Kasumi-1 (cell line): ENCODE measurements at places on chromosomes 2 and 18.

DNA sequence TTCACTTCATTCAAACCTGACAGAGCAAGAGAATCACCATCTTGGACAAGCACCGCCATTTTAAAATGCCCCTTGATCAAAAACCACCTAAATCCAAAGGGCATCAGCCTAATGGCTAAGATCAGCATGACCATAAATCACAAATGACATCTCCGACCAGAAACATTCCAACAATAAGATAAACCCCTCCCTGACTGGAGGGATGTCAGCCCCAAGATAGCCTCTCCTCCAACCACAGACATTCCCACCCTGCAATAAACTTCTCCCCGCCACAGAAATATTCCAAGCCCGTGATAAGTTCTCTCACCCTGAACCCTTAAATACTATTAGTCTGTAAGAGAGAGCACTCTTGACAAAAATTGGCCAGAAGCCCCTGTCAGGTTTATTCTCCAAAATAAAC lies 21.6 kb upstream of the LYPD1 start:
- DNase-seq = no peak

- no peak for DNase-seq
Measured at GRCh38 chr2:133908171-133908570, 339.9 kb upstream of the NCKAP5 start.

DNA sequence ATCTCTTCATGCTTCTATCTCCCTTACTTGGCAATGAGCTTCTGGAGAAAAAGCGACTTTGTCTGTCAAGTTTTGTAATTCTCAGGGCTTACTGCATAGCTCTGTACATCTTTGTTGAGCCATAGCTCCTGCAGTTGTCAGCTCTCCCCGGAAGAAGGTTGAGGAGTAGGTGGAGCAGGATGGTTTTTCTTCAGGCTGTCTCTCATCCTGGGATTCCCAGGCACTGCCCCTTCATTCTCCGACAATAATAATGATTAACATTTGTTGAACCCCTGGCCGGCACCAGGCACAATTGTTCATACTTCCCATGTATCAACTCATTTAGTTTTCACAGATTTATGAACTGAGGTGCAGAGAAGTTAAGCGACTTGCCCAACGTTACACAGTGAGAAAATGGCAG lies 23.5 kb upstream of the RHOB start:
- DNase-seq = no peak

DNA sequence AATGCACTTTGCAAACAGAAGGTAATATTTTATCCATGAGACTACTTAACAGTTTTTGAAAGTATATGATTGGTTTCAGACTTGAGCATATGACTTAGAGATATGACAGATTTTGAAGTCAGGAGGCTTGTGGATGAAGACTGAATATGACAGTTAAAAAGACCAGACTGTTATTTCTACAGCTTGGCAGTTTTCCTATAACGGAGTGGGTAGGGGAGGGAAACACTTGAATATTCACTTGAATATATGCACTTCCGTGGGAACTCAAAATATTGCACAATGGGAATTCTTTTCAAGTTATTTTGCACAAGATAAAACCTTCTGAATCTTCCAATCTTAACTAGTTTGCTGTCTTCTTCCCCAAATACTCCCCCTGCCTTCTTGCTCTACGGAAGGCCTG lies 64.6 kb upstream of the ACKR3 start:
- DNase-seq = no peak

DNA sequence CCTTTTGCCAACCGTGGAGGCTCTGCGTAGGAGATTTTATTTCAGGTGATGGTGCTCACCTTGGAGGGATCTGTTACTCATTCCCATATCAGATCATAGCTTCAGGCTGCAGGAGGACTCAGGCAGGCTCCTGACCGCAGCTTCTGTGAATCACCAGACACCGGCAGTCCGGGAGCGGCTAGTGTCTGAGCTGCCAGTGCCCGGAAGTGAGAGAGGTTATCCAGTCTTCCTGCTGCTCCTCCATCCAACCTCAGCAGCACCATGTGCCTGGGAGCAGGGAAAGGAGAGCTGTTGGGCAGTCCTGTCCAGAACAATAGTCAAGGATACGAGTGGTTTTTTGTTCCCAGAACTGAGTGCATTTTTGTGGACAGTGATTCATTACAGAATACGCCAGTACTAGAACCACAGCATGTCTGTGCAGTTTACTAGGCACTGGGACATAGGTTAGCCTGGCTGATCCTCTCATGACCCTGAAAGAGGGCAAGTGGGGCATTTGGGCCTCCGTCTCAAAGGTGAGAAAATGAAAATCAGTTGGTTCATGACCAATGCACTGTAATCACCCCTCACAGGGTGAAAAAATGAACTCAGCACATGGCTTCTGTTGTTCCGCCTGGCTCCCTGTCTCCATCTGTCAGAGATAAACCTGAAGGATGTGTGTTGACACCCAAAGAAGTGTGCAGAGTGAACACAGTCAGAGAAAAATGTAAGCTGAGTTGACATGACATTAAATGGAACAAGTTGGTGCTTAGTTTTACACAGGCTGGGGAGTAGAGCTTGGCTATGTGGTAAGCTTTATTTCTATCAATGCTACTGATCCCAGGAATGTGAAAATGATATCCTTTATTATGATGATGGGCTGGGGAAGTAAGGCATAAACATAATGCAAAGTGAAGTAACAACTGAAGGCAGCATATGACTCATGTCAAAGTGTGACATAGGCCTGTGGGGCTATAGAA lies 12.2 kb downstream of the FHOD3 start:
- no peak for DNase-seq

GRCh38 chr2:32474381-32474780 lies 117.6 kb downstream of the BIRC6 start:
- DNase-seq = no peak

- no peak for DNase-seq
Measured at GRCh38 chr2:21650569-21650968, 526.8 kb downstream of the TDRD15 start.

GRCh38 chr2:202944816-202945215 lies 32.7 kb downstream of the CARF start:
- DNase-seq = no peak

DNA sequence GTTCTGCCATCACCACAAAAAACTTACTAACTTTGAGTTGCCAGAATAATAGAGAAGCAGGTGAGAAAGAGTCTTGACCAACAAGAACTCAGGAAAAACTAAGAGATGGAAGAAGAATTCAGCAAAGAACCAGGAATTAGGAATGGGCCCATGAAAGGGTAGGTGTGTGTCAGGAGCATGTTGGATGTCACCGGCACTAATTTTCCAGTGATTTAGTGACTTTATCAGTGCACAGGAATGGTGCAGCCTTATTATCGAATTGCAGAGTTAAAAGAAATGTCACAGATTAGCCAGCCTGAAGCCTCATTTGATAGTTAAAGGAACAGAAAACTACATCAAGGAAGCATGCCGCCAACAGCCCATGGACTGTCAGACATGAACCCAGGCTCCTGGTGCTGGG lies 9.0 kb upstream of the BOD1L2 start:
- DNase-seq = no peak

DNA sequence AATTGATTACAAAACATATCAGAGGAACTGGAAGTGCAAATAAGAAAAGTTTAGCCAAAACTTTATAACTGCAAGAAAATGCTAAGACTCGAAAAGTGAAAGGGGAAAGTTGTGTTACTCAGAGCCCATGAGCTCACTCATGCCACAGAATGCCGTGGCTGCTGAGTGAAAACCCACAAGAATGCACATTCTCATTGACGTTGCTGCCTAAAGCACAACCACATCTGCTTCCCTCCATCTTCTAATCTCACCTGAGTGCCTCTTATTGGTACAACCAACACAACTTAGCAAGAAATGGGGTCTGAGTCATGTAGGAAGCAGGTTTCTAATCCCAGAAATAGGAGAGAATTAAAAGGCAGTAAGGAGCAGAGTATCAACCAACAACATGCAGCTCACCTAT lies 259.7 kb downstream of the LNPK start:
- DNase-seq = no peak

- no peak for DNase-seq
Measured at GRCh38 chr2:195343942-195344530, 313.0 kb upstream of the SLC39A10 start.

DNA sequence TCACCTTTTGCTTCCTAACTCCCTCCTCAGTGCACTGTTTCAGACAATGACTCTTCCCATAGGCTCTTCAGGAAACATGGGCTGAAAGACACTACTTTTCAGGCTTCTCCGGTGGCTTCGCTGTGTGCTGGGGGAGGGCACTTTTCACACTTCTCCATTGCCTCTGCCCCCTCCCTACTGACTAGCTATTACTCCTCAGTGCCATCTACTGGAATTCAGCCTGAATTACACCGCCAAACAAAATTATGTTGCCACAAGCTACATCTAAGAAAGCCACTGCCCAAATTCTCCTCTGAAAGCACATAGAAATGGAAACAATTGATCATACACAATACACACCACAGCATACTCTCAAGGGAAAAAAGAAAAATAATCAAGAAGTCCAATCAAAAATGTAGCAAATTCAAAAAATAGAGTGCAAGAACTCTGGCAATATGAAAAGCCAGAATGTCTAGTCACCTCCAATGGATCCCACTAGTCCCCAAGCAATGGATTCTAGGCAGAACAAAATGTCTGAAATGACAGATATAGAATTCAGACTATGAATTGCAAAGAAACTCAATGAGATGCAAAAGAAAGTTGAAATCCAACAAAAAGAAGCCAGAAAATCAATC lies 1139.4 kb upstream of the GYPC start:
- peak; percentile 61 for DNase-seq

GRCh38 chr18:75280427-75281280 lies 70.1 kb downstream of the TSHZ1 start:
- DNase-seq = no peak

DNA sequence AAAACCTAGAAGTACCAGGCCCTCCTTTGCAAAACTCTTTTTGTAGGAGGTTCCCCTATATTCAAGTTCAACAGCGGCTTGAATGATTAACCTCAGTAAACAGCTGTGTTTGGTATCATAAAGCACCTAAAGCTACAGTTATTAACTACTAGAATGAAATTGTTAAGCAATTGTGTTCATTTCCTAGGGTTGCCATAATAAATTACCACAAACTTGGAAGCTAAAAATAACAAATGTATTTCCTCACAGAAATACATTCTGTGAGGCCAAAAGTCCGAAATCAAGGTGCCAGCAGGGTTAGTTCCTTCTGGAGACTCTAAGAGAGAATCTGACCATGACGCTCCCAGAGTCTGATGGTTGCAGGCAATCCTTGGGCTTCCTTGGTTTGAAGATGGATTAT lies 202.1 kb upstream of the ACVR2A start:
- DNase-seq = no peak

DNA sequence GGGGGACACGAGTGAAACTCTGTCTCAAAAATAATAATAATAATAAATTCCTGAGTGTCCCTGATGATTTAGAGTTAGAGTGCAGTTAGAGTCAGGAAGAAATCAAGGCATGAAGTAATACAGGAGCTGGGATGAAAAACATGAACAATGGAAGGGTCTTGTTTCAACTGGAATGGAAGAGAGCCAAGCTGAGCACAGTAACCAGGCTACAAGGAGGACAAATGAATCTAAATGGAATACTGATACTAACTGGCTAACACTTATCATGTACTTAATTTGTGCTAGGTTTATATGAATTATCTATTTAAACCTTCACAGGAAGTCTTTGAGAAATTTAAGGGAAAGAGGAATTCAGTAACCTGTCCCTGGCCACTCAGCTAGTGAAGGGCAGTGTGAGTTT lies 38.8 kb upstream of the PSME4 start:
- no peak for DNase-seq

GRCh38 chr18:8328126-8328525 lies 281.1 kb upstream of the RAB12 start:
- no peak for DNase-seq

GRCh38 chr2:231927566-231927890 lies 1.3 kb upstream of the NPPC start:
- DNase-seq = no peak

GRCh38 chr2:144518748-144519596 lies 947 bp downstream of the ZEB2 start:
- DNase-seq = peak; percentile 34

- DNase-seq = peak; percentile 38
Measured at GRCh38 chr18:79371561-79372121, 24.1 kb upstream of the NFATC1 start.

DNA sequence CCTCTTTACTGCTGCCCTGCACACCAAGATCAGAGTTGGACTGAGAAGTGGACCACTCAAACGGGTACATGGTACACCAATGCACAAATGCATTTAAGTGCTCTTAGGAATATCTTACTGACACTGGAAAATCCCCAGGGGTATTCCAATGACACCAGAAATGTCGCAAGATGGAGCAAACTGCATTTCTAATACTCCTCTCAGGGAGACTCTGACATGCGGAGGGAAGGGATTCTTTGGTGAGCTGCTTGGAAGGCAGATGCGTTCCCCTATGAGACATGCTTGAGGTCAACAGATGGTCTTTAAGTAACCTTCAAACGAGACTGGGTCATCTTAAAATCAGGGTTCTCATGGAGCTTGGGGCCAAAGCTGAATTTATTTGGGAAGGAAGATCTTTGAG lies 521.8 kb upstream of the TCF4 start:
- DNase-seq = no peak
